Activated gamma-delta T cell (primary cell): ENCODE measurements at places on chromosomes 12 and 14.

DNA sequence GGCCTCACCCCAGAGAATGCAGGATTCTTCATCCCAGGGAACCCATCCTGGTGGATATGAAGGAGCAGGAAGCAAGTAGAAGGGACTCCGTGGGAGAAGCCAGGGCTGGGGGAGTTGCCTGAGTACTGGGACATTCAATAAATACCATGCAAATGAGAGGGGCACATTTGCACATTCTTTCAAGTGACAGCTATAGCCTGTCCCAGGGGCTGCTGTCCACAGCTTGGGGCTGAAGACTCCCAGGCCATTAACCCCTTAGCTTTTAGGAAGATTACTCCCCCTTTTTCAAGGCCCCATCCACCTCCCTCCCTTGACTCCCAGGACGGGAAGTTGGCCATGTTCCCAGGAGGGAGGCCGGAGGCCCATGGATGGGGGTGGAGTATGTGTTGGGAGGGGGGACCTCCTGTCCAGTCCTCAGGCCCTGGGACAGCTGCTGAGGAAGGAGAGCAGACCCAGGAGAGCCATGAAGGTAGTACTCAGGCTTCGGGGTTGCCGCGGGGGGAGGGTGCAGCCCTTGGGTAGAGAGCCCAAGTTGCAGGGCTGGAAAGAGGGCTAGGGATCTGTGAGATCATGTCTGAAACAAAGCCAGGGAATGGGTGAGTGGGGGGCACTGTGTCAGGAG lies 974 bp upstream of the TNS2 start:
- no peak for DNase-seq

- DNase-seq = no peak
Observed at GRCh38 chr12:111287125-111287900, 81.6 kb downstream of the PHETA1 start.

DNA sequence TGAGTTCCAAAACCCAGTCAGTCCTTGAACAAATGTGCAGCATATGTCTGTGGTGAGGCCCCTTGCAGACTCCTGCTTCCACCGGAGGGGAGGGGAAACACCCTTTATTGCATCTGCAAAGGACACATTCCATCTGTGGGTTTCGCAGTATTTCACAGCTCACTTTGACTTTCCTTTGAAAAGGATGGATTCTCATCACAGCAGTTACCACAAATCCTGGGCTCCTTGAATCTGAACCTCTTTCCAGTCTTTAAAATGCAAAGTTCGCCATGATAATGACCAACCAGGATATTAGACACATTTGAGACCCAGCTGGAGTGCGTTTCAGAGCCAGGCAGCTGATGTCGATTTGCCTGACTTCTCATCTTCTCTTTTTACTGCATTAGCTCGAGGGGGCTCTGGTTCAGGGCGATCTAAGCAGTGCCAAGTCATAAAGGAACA lies 242.4 kb downstream of the SLC15A4 start:
- no peak for DNase-seq

DNA sequence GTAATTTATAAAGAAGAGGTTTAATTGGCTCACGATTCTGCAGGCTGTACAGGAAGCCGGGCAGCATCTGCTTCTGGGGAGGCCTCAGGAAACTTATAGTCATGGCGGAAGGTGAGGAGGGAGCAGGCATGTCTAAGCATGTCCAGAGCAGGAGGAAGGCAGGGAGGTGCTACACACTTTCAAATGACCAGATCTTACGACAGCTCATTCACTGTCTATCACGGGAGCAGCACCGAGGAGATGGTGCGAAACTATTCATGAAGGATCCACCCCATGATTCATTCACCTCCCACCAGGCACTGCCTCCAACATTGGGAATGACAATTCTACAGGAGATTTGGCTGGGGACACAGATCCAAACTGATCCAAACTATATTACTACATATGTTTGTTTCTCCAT lies 10.0 kb downstream of the SFSWAP start:
- DNase-seq = no peak

GRCh38 chr12:78038541-78038940 lies 207.8 kb downstream of the NAV3 start:
- DNase-seq = no peak

DNA sequence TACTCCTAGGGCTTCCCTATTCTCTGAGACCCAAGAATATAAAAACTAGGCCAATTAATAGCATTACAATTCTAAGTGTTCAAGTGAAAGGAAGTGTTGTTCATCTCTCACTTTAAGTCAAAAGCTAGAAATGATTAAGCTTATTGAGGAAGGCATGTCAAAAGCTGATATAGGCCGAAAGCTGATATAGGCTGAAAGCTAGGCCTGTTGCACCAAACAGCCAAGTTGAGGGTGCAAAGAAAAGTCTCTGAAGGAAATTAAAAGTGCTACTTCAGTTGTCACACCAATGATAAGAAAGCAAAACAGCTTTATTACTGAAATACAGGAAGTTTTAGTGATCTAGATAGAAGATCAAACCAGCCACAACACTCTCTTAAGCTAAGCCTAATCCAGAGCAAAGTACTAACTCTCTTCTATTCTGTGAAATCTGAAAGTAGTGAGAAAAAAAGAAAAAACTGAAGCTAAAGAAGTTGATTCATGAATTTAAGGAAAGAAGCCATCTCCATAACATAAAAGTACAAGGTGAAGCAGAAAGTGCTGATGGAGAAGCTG lies 68.9 kb downstream of the SLC6A15 start:
- DNase-seq = no peak

DNA sequence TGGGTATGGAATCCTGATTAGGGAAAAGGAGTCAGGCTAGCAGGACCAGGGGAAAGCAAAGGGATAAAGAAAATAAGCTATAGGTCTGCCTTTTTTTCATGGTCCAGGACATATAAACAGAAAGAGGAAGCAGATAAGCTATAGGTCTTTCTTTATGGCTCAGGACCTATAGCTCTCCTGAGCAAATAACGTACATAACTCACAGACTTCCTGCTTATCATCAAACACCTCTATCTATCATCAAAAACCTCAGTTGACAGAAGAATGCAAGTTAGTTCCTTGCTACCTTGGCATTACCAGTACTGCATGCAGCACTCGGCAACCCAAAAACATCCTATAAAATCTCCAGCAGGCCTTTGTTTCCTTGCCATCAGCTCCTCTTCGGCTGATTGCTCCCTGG lies 238.7 kb upstream of the OR4E1 start:
- no peak for DNase-seq

DNA sequence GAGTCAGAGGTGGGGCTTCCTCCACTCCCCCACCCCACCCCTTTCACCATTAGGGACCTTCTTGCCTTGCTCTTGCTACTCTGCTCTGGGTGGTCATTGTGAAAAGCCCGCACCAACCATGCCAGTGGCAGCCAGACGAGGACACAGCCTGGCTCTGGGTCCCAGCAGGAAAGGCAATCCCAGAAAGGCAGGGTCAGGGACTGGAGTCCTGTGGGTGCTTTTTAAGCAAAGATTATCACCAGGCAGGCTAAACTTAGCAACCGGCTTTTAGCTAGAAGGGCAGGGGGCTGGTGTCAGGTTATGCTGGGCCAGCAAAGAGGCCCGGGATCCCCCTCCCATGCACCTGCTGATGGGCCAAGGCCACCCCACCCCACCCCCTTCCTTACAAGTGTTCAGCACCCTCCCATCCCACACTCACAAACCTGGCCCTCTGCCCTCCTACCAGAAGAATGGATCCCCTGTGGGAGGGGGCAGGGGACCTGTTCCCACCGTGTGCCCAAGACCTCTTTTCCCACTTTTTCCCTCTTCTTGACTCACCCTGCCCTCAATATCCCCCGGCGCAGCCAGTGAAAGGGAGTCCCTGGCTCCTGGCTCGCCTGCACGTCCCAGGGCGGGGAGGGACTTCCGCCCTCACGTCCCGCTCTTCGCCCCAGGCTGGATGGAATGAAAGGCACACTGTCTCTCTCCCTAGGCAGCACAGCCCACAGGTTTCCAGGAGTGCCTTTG lies 1.2 kb upstream of the GAPDH start:
- no peak for DNase-seq

DNA sequence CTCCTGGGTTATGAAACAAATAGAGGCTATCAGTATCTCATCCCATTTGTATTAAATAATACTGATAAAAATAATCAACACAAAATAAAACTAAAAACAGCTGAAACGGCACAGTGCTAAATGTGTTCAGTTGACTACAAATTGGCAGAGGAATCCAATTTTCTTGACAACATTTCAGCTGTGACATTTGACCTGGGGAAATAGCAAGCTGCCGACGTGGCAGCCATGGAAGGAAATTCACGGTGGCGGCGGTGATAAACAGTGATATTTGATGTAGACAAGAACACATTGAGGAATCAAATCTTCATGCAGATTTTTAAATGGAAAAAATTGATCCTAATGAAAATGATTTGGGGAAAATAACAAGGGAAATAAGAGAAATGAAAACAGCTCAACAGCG lies 159.1 kb upstream of the RTL1 start:
- no peak for DNase-seq
